NCI-H460 (cell line): ENCODE measurements at places on chromosomes 7 and 10. TPM values are rescaled to one million over a fixed set of nuclear protein-coding genes. Genes with fewer than 3 reads are reported as not detected.
A peak's percentile ranks its signal among the peaks of the same experiment; 100 is the strongest.

- DNase-seq = no peak
Measured at GRCh38 chr10:105956550-105956949, 1208.0 kb downstream of the SORCS1 start.

DNA sequence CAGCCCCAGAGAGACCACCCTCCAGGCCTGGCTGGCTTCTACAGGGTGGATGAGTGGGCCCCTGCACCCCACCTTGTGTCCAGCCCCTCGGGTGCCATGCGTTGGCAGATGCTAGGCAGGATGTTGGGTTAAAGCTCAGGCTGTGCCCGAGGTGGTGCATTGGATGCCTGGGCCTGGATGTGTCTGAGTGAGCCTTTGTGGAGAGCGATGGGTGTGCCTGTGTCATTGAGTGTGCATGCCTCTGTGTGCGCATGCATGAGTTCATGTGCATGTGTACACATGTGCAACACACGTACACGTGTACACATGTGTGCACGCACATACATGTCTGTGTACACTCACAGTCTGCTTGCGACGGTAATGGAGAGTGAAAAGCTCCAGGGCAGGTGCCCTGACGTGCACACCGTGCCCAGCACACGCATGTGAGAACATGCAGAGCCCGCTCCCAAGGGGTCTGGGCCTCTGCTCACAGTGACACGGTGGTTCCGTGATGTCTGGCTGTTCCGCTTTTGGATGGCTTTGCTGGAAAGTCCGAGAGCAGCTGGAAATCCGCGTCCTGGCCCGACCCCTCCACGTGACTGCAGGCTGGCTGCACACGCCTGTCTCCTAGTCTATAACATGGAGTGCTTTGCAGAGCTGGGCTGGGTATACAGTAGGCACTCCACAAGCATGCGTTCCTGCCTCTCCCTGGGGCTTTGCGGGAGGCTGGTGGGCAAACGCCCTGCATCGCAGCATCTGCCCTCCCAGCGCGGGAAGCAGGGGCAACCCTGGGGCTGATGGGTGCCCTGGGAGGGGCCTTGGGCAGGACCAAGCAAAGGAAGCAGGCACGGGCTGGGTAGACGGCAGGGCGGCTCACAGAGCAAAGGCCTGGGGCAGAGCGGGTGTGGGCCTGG lies 36.9 kb downstream of the ELFN1 start:
- no peak for DNase-seq

DNA sequence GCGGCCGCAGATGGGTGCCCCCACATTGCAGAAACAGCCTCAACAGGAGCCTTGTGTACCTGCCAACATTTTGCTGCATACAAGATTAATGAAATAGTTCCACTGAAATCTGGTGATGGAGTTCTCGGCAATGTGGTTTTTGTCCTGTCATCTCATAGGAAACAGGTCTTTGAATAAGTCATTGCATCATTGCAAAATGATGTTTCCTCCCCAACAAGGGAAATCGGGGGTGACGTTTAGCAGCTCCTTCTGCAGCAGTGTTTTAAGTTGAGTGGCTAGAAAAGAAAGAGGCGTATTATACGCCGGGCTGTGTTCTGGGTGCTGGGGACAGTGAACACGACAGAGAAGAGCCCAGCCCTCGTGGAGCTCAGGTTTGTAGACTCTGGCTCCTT lies 177.0 kb downstream of the PRKAG2 start:
- DNase-seq = no peak

DNA sequence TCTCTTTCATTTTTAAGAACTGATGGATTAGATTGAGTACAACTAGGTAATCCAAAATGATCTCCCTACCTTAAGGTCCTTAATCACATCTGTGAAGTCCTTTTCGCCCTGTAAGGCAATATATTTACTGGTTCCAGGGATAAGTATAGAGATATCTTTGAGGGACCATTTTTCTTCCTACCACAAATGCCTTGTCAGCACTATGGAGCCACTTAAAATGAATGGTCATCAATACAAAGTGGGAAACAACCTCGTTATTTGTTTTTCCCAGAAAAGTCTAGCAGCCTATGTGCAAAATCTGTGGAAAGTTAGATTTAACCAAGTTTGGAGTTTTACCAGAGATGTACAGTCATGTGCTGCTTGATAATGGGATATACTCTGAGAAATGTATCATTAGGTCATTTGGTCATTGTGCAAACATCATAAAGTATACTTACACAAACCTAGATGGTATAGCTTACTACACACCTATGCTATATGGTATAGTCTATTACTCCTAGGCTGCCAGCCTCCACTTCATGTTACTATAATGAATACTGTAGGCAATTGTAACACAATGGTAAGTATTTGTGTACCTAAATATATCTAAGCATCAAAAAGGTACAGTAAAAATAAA lies 366.2 kb upstream of the TMEM229A start:
- no peak for DNase-seq

DNA sequence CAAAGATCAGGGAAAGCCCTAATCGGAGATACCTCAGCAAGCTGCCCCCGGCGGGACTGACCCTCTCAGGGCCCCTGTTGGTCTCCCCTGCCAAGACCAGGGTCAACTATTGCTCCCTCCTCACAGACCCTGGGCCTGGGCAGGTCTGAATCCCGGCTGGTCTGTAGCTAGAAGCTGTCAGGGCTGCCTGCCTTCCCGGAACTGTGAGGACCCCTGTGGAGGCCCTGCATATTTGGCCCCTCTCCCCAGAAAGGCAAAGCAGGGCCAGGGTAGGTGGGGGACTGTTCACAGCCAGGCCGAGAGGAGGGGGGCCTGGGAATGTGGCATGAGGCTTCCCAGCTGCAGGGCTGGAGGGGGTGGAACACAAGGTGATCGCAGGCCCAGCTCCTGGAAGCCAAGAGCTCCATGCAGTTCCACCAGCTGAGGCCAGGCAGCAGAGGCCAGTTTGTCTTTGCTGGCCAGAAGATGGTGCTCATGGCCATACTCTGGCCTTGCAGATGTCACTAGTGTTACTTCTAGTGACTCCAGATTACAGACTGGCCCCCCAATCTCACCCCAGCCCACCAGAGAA lies 24.1 kb downstream of the TBATA start:
- DNase-seq = no peak

- DNase-seq = peak; percentile 58
Measured at GRCh38 chr7:74365322-74366022, 76.3 kb downstream of the CLIP2 start.

DNA sequence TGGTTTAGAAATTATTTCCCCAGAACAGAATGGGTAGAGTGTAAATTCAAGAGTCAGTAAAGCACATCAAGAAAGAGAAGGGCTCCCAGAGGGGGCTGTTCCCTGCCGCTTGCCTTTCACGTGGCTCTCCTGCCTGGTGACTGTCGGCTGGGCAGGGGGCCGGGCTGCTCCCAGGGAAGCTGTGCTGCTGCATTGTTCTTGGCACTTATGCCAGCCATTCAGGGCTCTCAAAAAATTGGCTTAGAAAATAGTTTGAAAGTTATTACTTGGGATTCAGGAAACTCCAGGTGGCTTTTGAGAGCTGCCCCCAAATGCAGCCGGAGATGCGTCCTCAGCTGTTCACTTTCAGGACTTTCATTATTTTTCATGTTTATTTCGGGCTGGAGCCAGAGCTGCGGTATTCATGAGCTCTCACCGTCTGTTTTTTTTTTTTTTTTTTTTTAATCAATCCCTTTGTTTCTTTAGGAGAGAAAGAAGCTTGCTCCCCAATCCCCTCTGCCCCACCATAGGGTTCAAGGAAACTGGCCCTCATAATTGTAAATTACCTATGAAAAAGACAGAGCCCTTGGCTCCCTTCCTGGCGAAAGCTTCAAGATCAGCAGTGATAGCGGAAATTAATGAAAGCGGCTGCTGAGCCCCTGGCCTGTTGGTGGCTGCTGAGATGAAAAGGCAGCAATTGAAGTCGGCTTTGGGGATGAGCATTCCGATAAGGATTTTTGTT lies 94.1 kb downstream of the SORCS3 start:
- DNase-seq = no peak

The VWA2 gene
- not detected in 2 replicates for total RNA-seq

DNA sequence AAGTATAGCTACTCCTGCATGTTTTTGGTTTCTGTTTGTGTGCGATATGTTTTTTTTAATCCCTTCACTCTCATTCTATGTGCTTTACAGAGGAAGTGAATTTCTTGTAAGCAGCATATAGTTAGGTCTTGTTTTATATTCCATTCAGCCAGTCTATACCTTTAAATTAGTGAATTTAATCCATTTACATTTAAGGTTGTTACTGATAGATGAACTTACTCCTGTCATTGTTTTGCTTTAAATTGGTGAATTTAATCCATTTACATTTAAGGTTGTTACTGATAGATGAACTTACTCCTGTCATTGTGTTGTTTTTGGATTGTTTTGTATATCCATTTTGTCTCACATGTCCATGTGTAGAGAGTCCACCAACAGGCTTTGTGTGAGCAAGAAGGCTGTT lies 11.1 kb downstream of the GIMAP8 start:
- no peak for DNase-seq

- DNase-seq = no peak
Measured at GRCh38 chr7:93231259-93231658, 907 bp upstream of the VPS50 start.

The MKI67 gene
- total RNA-seq = 26.0 and 29.7 TPM in 2 replicates

The ECHDC3 gene
- total RNA-seq = 15.7 and 20.1 TPM in 2 replicates

The LRRC18 gene
- not detected in 2 replicates for total RNA-seq

DNA sequence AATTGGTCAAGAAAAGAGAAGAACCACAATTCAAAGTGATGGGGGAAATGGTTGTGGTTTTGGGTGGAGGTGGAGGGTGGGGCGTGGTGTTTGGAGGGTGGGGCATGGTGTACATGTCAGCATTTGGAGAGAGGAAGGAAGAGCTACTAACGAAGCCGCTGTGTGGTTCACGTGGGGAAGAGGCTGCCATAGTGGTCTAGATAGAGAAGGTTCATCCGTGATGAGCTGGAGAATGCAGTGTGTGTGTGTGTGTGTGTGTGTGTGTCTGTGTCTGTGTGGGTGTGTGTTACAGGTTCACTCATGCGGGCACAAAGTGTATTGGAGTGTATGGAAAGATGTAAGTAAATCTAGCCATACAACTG lies 6.1 kb upstream of the VCL start:
- no peak for DNase-seq

The NRCAM gene
- 130 and 158 TPM in 2 replicates for total RNA-seq

The GPAM gene
- total RNA-seq = 13.5 and 15.8 TPM in 2 replicates

The ARMC10 gene
- total RNA-seq = 64.6 and 73.8 TPM in 2 replicates

- no peak for DNase-seq
Measured at GRCh38 chr10:35387768-35388167, 51.5 kb downstream of the CCNY start.

- DNase-seq = no peak
Measured at GRCh38 chr10:1544209-1544673, 193.1 kb downstream of the ADARB2 start.

GRCh38 chr10:50992972-50993766 lies 81.1 kb upstream of the PRKG1 start:
- no peak for DNase-seq

DNA sequence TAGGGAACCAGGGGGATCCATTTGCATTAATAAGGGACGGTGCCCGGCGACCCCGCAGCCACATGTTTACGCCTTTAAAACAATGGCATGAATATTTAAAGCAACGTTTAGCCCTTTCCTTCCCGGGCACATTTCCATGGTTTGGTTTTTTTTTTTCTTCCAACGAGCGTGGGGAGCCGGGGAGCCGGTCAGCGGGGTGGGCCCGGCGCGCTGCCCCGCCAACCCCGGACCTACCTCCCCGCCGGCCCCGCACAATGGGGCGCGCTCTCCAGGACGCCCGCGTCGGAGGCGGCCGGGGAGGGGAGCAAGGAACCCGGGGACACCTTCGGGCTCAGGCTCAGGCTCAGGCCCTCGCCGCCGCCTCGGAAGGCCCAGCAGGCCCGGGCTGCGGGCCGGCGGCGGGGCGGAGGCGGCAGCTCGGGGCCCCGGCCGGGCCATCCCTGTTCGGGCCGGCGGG lies 1.0 kb downstream of the SEPHS1 start:
- no peak for DNase-seq

DNA sequence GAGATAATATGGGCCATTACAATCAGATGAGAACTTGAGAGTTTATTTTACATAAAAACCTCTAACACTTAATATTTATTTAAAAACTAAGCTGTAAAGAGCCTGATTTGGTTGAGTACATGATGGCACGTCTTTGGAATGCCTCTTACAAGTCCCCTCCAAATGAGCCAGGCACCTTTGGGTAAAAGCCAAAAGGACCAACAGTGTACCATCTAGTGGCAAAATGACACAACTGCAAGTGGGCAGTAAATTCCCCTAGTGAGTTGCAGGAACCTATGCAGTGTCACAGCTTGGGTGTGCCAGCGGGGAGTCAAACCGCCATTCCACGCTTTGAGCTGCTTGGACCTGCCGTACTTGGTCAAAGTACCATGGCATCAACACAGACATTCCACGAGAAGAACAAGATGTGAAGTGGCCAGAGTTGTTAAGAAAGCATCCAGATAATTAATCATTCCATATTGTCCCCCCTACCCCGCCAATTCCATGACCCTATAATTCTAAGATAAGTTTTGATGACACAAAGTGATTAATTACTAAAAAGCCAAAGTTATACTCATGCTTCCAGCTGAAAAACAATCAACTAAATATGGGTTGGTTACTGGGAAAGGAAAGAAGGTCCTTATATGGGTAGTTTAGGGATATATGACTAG lies 115.2 kb downstream of the SORBS1 start:
- DNase-seq = peak; percentile 65
